ENCODE measurements at places on chromosomes 3 and 15.

DNA sequence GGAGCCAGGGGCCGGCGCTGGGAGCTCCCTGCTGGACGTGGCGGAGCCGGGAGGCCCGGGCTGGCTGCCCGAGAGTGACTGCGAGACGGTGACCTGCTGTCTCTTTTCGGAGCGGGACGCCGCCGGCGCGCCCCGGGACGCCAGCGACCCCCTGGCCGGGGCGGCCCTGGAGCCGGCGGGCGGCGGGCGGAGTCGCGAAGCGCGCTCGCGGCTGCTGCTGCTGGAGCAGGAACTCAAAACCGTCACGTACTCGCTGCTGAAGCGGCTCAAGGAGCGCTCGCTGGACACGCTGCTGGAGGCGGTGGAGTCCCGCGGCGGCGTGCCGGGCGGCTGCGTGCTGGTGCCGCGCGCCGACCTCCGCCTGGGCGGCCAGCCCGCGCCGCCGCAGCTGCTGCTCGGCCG lies 1.5 kb downstream of the SMAD6 start:
- H3K27me3 ChIP-seq: peaks cover 28% of the 10 kb centered on the region
- no peaks in the 10 kb centered on the region for H3K36me3 ChIP-seq
- H3K27ac ChIP-seq: no peak overlapping the region
- DNase-seq: no peak

GRCh38 chr3:11282250-11283138 lies 10.3 kb downstream of the ATG7 start:
- no peaks in the 10 kb centered on the region for H3K27me3 ChIP-seq
- H3K27ac ChIP-seq: peak overlapping the region; percentile 12

DNA sequence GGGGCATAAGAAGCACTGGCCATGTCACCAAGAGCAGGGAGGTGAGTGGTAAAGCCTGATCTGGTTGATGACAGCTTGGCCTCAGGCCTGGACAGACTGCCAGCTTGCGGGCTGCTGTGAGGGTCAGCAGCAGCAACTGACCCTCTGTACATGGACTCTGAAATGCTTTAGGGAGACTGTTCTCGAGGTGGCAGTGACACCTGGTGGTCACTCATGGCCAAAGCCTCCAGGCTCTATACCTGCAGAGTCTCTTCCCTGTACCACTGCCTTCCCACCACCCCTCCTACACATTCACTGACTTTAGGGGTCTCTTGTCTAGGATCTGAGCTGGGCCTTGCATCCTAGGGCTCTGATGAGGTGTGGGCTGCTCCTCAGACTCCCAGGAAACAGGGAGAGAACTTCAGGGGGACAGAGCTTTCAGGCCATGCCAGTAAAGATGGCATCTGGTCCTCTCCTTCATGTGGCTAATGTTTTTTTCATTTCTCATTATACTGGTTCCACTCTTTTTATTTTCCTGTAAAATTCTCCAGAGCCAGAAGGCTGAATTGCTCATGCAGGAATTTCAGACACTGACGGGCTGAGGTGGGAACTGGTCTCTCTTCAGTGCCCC lies 17.2 kb upstream of the TIMP4 start:
- H3K27me3 ChIP-seq: no peaks in the 10 kb centered on the region
- H3K27ac ChIP-seq: no peak overlapping the region
- DNase-seq: peak; percentile 43
- H3K4me1 ChIP-seq: peaks cover 8% of the 10 kb centered on the region
- no peak overlapping the region for H3K4me3 ChIP-seq

DNA sequence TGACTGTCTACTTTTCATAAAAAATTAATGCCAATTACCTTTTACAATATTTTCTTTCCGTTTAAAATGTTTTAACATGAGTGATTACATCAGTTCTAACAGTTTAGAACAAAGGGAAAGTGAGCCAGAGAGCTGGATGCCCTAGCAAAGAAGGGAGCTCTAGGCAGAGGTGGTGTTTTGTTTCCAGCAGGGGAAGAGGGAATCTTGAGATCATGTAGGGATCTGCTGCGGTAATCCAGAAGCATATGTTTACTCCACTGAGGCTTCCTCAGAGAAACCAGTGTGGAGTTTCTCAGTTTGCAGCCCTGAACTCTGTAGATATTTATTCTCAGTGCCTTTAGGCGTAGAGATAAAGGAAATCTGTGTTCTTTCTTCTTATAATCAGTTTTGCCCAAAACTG lies 399.3 kb downstream of the NLGN1 start:
- no peak for DNase-seq
- H3K27ac ChIP-seq: no peak overlapping the region
- no peaks in the 10 kb centered on the region for H3K36me3 ChIP-seq
- no peak overlapping the region for H3K4me3 ChIP-seq
- no peaks in the 10 kb centered on the region for H3K27me3 ChIP-seq

GRCh38 chr3:125128861-125129501 lies 73.2 kb upstream of the HEG1 start:
- no peak overlapping the region for H3K27ac ChIP-seq
- peaks cover 33% of the 10 kb centered on the region for H3K27me3 ChIP-seq
- H3K4me3 ChIP-seq: no peak overlapping the region
- H3K36me3 ChIP-seq: no peaks in the 10 kb centered on the region

All from activated CD4-positive, alpha-beta memory T cell treated with anti-CD3 and anti-CD28 coated beads, Interleukin-2, amount 10 ng/mL, durations not matched to agents 7 days and 5 days (primary cell).